Cardiac septum (tissue), 1 donor: ENCODE measurements at places on chromosomes 5 and 9. TPM values are rescaled to one million over a fixed set of nuclear protein-coding genes. Genes with fewer than 3 reads are reported as not detected.

Gene TYRP1
- total RNA-seq, result 102 TPM

Gene GARNL3
- 28.7 TPM for total RNA-seq

Gene CDH9
- total RNA-seq, result not detected

Gene CCDC192
- total RNA-seq, result not detected

Gene CKMT2
- total RNA-seq, result 1,231 TPM

Gene PTPRD
- 13.0 TPM for total RNA-seq

Gene IRGM
- not detected for total RNA-seq

Gene AK8
- total RNA-seq, result 0.13 TPM

Gene NDOR1
- total RNA-seq, result 8.0 TPM

Gene ANAPC2
- total RNA-seq, result 32.5 TPM

Gene NTNG2
- 7.7 TPM for total RNA-seq

Gene SPATA31D1
- not detected for total RNA-seq

Gene CYLC2
- not detected for total RNA-seq

Gene FBP2
- total RNA-seq, result not detected
